Stimulated activated CD4-positive, alpha-beta T cell treated with anti-CD3 and anti-CD28 coated beads, Interleukin-1b, Interleukin-23, amount 100 ng/mL, for 1 hour (primary cell): ENCODE measurements at places on chromosomes 5 and 9.

DNA sequence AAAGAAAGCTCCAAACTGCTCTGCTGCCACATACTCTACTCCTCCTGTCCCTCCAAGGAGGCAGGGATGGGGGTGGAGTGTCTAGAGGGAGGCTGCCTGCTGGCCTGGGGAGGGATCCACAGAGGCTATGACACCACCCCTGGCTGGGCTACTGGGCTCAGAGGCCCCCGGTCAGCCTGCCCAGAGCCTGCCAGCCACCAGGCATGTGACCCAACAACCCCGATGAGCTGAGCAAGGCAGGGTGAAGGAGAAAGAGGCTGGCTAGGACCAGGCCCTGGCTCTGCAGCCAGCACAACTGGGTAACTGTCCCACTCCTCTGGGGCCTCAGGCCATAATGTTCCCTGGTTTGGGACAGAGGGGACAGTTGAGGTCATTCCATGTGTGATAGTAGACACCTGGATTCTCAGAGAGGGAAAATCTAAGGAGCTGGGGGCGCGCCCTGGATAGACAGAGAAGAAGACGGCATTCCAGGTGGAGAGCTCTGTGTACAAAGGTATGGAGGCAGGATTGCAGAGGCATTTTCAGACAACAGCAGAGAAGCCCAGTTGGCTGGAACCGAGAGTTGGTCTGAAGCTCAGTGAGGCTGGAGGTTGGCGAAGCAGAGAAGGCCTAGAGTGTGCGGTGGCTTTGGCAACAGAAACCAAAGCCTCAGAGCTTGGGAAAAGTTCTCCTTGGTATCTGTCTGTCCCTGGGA, 33.8 kb upstream of the IL17B start:
- no peak for DNase-seq

DNA sequence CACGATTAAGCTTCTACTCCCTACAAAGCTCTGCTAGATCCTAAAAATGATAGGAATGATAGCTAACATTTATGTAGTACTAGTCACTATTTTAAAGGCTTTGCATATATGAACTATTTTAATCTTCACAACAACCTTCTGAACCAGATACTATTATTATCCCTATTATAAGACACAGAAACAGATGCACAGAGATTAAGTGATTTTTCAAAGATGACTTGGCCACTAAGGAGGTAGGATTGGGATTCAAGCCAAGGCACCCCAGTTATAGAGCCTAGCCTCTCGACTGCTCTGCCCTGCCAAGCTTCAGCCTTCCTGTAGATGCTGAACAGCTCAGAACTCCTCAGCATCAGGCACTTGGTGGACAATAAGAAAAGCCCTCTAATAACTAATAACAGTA, 200.9 kb upstream of the PTGER4 start:
- no peak for DNase-seq

DNA sequence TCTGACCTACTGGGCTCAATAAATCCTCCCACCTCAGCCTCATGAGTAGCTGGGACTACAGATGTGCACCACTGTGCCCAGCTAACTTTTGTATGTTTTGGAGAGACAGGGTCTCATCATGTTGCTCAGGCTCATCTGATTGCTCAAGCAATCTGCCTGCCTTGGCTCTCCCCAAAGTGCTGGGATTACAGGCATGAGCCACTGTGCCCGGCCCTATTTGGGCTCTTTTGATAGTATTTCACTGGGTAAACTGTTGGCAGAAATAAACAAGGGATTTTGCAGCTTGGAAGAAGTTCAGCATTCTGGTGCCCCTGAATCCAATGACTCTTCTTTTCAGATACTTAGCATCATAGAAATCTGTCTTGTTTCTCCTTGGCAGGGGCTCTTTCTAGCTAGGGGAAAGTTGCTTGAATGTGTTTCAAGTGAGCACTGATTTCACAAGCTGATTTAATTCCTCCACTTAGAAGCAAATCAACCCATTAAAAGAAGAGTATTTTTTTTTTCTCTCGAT, 146.8 kb downstream of the PAPPA start:
- no peak for DNase-seq

DNA sequence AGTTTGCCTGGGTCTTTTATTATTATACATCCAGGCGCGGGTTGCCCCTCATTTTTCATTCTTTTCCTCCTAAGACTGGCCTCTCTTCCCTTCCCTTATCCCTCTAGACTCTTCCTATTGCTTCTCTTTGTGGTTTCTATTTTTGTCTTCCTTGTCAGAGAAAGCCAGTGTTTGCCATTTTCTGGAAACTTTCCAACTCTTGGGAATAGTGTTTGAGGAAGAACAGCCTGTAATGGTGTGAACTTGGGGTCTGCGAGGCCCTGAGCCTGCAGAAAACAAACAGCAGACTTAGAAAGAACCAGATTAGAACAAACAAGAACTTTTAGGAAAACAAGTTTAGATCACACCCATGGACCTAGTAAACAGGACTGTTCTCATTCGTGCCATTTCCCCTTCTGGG, 15.5 kb downstream of the PRKACG start:
- DNase-seq, result no peak

GRCh38 chr9:917730-918129, 58.7 kb upstream of the DMRT3 start:
- DNase-seq, result no peak

- no peak for DNase-seq
These were observed 72.2 kb downstream of the SIL1 start for GRCh38 chr5:139125991-139126390.

- DNase-seq, result no peak
These were observed 141.3 kb upstream of the EPB41L4A start for GRCh38 chr5:112560371-112560770.

DNA sequence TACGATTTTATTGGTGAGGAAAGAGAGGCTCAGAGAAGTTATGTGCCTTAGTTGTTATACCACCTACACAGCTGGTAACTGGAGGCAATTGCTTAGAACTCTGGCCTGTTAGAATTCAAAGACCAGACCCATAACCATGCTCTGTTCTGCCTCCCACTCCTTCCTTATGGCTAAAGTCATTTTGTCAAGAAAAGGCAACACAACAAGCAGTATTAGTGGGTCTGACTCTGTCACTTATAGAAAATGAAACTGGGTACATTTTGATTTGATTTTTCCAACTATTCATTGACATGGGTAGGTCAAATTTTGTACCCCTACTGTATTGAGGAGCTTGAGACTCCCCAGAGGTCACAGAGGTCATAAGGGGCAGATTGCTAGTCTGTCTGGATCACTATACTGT, 44.5 kb upstream of the NR3C1 start:
- no peak for DNase-seq
